ENCODE measurements at places on chromosomes 12 and 14.

DNA sequence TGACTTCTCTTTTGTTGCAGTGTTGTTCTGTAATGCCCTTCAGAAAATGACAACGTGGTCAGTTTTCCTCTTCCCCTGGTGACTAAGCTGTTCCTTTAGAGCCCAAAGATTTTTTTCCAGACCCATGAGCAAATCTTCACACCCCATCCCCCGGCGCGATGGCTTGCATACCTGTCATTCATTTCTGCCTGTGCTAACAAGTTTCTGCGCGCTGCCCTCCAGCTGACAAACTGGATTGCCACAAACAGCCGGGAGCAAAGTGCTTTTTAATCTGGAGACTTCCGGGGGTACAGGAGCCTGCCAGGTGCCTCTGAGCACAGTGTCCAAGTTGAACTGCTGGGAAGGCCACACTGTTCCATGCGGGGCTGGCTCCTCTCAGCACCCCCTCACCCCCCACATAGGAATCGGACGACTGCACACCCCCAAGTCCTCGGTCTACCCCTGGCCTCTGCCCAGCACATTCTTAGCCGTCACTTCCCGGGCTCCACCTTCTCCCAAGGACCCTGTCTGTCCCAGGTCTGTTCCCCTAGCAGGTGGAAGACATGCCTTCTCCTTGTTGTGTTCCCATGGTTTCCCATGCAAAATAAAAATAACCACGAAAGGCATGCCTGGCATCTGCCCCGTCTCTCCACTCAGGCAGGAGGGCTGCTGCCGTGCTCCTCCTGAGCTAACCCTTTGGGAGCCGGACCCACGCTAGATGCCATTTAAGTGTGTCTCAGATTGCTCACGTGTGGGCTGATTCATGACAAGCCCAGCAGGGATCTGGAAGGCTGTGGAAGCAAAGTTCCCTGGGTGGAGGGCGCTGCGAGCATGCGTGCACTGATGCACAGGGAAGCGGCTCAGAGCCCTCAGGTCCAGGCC lies 14.1 kb downstream of the RILPL1 start:
- no peak for DNase-seq

DNA sequence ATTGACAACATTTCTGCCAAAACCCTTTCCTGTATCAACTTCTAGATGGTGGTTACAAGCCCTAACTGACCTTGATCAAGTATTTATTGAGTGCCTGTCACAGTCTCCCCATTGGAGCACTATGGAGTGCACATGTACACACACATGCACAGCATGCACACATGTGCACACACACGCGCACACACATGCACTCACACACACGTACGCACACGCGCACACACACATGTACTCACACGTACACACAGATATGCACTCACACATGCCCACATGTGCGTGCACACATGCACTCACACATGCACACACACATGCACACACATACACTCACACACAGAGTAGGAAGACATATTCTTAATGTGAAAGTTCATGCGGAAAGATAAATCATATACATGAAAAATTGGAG lies 43.7 kb downstream of the MYRFL start:
- no peak for DNase-seq

DNA sequence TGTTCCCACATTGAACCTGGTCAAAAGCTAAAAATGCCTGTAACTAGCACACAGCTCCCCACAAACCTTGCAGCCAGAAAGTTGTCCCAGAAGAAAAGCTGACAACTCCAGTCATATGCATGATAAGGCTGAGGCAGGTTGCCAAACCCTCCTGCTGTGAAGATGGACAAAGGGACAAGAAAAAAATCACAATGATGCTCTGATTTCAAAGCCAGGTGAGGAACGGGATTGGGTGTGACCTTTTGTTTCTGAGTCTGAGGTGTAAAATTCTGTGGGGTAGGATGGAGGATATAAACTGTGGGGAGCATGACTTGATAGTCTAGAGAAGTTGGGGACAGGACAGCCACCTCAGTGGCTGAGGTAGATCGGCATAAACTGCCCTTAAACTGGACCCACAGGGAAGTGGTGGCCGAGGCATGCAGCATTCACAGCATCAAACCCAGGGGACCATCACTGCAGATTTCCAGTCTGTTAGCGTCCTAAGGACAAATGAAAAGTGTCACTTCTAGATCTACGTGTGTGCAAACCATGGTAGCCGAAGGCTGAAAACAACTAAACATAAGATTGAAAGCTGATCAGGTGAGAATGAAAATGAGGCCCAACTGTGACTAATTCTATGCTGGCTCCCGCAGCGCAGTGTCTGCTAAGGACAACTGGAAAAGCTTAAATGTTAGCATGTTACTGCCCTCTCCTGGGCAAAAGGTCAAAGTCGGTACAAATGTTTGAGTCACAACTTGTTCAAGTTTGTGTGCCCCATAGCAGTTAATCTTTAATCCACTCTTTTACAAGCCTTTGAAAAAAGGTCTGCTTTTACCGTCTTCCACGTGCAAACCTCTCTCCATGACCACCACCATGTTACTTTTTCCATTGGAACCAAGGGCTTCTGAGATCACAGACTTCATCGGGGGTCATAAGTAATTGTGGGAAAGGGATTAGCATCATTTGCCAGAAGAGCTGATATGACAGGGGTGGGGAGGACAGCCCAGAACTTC lies 39.8 kb downstream of the GRIN2B start:
- DNase-seq, result no peak

DNA sequence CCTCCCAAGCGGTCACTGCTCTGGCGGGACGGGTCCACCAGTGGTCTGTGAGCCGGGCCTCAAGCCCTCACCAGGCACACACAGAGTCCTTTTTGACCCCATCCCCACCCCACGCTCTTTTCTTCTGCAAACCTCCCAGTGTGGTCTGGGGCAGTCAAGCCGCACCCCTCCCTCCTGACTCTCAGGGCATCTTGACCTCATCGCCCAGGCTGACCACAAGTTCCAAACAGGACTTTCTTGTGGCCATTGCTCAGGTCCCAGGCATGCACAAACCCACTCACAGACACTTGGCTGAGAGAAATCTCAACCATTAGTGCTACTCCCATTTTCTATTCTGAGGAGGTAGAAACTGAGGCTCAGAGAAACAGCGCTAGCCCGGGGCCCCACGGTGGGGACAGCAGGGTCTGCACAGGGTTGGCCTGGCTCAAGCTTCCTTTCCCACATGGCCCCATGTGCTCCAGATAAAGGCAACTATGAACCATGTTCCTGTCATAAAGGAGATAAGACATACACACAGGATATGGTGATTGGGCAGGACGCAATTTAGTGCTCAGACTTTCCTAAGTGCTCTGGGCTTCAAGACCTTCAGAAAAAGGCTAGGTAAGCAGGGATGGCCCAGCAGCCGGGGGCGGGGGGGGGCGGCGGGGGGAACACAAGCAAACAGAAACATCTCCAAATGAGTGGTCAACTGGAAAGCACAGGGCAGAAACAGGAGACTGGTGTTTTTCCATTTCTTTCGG lies 69.6 kb downstream of the ITPK1 start:
- DNase-seq, result no peak

DNA sequence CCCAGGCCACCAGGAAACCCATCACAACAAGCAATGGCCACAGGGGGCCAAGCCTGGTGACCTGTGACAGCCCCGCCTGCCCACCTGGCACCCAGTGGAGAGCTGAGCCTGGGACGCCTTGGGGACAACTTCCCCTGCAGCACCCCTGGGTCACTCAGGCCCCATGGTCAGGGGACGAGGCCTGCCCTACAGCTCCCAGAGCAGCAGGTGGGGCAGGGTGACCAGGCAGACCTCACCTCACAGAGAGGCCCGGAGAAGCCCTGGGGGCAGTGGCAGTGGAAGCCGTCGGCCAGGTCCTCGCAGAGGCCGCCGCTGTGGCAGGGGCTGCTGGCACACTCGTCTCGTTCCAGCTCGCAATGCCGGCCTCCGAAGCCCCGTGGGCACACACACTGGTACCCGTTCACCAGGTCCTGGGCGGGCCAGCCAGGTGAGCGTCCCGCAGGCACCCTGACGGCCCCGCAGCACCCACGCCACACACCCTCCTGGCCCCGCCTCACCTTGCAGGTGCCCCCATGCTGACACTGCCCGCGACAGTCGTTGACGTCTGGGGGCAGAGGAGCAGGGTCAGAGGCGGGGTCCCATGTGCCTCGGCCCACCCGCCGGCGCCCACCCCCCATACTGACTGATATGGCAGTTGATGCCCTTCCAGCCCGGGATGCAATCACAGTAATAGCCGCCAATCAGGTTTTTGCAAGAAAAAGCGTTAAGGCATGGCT lies 18.1 kb downstream of the JAG2 start:
- no peak for DNase-seq

DNA sequence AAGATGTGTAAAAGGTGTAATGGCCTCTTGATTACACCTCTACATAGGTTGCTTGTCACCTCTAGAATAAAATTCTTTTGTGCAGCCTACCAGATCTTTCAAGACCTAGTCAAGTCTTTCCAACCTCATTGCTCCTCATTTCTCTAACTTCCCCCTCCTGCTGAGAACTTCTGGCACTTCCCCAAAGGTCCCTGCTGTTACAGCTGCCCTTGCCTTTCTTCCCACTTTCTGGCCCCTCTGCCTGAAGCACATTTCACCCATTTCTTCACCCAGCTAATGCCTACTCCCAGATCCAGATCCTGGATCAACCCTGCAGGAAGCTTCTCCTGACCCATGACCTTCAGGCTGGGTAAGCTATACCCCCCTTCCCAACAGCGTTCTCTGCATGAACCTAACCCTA lies 1.5 kb downstream of the TSHR start:
- no peak for DNase-seq

- no peak for DNase-seq
Measured at GRCh38 chr12:121693155-121693687, 19.3 kb upstream of the TMEM120B start.
